ENCODE measurements at places on chromosomes 1 and 21.

- DNase-seq = no peak
Observed at GRCh38 chr1:24248859-24249258, 61.8 kb upstream of the IFNLR1 start.

GRCh38 chr21:34790834-34791233 lies 122.0 kb downstream of the CLIC6 start:
- no peak for DNase-seq

- DNase-seq = peak; percentile 4
Observed at GRCh38 chr1:228515200-228515834, 28.1 kb downstream of the RNF187 start.

- DNase-seq = no peak
Observed at GRCh38 chr1:55974714-55975441, 604.5 kb downstream of the PLPP3 start.

DNA sequence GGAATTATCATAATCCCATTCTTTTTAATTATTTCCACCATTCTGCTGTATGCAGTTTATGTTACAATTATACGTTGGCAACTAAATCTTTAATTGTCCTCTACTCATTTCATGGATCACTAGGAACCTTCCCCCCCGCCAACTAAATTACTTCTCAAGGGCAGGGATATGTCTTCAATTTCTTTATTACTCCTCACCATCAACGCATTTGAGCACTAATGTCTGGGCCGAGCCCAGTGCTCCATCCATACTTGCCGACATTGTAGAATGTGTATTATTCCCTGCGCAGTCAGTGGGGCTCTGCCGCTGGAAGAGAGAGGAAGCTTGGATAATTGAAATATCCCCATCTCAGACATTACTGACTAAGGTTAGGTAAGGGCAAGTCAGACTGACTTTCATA lies 236.4 kb upstream of the AJAP1 start:
- DNase-seq = no peak

GRCh38 chr1:92016720-92017316 lies 13.0 kb upstream of the EPHX4 start:
- no peak for DNase-seq

DNA sequence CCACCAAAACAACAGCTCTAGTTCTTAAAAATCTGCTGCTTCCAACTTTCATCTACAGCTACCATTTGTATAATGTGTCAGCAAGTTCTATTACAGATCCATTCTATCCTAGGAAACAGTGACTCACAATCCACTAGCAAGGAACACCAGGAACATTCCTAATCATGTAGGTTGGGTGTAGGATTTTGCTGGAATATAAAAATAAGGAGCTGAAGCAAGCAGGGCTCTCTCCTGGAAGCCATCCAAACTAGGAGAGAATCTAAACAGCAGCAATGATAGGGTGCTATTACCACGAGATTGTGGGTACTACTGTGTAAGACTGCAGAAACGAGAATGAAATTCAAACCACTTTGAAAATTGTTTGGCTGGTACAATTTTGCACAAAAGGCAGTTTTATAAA lies 135.0 kb downstream of the PTPN14 start:
- DNase-seq = peak; percentile 22

- no peak for DNase-seq
Observed at GRCh38 chr1:204435872-204436271, 24.3 kb upstream of the PPP1R15B start.

DNA sequence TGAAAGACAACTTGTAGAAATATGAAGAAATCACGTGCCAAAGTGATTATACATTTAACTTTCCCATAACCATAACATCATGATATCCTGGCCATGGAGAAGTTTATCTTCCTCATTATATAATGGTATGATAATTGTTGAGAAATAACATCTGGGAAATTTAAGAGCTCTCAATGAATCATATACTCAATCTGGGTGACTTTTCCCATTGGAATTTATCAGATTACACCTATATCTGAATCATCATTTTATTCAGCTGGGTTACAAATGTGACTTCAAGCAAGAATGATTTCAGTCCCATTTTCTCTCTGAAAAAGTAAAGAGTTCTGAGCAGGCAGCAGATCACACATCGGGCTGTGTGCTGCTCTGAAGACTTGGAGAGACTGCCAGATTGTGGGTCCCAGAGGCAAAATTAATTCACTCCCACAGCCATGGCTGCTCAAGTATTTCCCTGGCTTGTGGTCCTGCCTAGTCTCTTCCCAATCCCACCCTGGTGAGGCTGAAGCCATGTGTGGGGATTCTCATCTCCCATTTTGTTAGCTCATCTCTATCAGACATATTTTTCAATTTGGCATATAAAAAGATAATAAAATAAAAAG lies 278.0 kb downstream of the MRPL39 start:
- no peak for DNase-seq

DNA sequence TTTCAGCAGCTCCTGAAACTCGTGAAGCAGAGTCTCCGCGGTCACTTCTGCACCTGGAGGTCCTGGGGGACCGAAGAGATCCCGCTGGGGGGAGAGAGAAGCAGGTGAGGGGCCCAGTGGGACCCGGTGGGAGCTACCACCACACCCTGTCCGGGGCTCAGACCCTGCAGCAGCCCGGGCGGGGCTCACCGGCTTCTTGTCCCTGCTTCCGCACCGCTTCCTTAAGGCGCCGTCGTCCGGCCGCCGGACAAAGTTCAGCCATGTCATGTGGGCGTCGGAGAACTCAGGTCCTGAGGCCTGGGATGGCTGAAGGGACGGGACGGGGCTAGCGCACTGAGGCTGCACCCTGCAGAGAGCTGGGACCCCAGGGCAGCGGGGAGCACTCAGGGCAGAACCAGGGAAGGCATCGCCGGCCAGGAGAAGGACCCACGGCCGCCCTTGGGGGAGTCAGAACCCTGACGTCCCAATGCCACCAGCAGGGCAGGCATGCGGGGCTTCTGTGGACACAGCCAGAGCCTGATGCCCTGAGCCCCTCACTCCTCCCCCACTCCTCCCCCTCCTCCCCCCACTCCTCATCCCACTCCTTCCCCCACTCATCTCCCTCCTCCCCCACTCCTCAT lies 2.2 kb downstream of the C1QTNF12 start:
- no peak for DNase-seq

DNA sequence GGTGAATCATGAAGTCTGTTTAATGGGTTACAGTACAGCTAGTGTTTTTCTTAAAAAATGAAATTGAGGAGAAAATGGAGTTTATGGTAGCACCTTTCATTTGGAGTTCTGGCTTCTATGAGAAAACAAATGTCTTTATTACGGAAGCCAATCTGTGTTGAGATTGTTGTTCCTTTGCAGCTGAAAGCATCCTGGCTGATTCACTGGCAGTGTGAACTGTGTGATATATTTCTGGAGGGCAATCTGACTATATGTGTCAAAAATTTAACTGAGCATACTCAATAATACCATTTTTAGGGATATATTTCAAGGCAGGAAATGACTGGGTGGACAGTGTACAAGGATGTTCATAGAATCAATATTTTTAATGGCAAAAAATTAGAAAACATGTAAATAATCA lies 46.6 kb upstream of the LYST start:
- no peak for DNase-seq

- no peak for DNase-seq
Observed at GRCh38 chr1:14082331-14082730, 382.3 kb downstream of the PRDM2 start.

GRCh38 chr1:232629250-232630046 lies 485 bp downstream of the SIPA1L2 start:
- DNase-seq = peak; percentile 20

DNA sequence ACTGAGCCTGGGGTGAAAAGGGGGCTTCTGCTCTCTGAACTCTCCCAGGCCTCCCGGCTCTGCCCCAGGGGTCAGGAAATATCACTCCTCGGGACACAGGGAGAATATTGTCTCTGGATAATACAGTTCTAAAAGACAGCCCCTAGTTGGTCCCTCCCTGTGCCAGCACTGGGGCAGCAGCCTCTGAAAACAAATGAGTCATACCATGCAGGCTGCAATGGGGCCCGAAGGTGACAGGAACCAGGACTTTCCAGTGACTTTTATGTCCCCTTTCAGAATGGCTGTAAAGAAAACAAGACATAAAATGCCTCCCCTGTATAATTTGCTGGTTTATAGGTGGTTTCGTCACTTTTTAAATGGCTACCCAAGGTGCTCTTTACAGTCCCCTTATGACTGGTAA lies 360.0 kb downstream of the NPHP4 start:
- DNase-seq = no peak

- DNase-seq = no peak
Observed at GRCh38 chr1:58765441-58765840, 18.4 kb downstream of the JUN start.

DNA sequence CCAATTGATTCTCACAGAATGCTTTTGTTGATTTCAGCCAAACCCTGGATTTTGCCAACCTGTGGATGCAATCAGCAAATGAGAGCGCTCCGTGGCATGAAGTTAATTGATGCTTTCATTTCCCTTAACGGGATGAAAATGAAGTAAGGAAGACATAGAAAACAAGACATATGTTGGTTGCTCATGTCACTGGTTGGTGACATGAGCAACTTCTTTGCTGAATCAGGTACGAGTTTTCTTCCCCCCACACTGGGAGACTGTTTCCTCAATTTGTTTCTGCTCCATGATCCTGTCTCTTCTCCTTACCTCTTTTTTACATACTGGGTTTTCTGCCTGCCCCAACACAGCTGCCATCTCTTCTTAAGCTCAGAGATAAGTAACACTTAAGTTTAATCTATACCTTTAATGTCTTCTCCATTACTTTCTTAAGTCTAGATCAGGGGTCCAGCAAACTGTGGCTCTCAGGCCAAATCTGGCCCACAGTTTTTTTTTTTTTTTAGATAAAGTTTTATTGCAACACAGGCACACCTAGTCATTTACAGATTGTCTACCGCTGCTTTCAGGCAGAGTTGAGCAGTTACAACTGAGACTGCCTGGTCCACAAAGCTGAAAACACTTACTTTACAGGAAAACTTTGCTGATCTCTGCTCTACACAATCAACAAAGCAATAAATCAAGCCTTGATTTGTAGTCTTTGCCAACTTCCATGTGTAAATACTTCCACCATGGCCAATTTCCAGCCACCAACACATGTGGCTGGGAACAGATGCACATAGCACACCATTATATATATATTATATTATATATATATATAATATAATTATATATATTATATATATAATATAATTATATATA lies 13.3 kb downstream of the GPR157 start:
- DNase-seq = no peak

DNA sequence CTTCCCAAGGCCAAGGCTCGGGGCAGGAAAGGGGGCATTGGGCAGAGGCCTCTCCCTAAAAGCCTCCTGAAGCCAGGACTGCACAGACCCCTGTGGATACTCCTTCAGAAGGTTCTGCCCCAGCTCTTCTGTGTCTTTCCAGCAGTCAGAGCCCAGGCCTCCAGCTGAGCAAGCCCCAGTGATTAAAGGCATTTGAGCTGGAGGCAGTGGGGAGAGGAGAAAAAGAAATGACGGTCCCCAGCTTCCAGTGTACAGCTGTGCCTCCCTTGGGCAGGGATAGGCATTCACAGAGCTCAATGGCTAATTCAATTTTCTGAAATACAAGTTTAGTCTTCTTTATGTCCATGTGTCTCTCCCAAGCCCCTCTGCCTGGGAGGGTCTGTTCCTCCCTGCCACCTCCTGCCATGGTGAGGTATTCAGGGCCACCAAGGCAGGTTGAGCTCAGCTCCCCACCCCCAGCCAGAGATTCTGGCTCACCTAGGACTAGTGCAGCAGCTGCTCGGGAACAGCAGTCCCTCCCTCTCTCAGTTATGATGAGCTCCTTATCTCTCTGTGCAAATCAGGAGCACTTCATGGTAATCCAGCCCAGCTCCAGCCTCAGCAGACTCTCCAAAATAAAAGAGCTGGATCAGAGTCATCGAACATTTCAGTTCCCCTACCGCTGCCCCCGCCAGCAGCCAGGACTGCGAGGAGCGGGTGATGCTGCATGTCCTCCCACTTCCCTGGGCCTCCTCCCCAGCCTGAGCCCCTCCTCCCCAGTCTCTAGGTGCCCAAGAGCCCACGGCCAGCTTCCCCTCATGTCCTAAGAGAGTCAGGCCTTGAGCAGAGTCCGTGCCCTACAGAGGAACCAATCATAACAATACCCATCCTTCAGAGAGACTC lies 208.4 kb upstream of the ZC3H12A start:
- no peak for DNase-seq

- DNase-seq = peak; percentile 42
Observed at GRCh38 chr1:147627435-147628110, 42.8 kb downstream of the ACP6 start.

DNA sequence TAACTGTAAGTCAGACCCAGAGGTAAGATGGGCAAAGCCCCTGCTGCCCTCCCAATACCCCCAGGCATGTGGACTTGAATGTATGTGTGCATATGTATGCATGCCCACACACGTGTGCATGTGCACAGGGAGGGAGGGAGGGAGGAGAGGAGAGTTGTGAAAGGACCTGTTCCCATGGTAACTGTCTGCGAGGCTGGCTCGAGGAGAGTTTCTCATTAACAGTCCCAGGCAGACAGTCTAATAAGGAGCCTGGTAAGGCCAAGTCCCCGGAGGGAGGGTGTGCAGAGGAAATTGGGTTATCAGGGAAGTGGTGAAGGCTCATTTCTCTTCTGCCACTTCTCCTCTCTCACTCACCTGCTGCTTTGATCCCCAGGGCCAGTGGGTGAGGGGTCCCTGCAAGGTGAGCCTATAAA lies 74.9 kb downstream of the NFASC start:
- peak; percentile 16 for DNase-seq

- DNase-seq = no peak
Observed at GRCh38 chr21:32535612-32536011, 49.7 kb downstream of the TCP10L start.

DNA sequence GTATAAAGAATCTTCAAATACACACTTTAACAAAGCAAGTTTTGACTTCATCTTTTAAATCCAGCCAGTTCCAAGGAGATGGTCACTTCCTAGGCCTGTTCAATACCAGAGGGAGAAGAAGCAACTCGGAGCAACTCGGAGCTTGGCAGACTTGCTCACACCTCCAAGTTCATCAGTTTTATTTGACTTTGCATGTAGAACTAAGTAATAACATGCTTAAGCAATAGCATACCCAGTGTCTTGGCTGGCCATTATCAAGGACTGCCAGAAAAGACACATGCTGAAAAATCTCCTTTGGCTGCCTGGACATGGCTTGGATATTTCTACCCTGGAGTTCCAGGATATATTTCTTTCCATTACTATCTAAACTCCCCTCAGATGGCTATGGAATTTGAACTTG lies 52.6 kb downstream of the GNG12 start:
- no peak for DNase-seq
